Stimulated activated CD8-positive, alpha-beta memory T cell treated with anti-CD3 and anti-CD28 coated beads, Interleukin-15, amount 100 ng/mL, for 24 hours (primary cell): ENCODE measurements at places on chromosomes 5 and 9.

GRCh38 chr5:122180146-122180712, 50.9 kb downstream of the ZNF474 start:
- no peak for DNase-seq

DNA sequence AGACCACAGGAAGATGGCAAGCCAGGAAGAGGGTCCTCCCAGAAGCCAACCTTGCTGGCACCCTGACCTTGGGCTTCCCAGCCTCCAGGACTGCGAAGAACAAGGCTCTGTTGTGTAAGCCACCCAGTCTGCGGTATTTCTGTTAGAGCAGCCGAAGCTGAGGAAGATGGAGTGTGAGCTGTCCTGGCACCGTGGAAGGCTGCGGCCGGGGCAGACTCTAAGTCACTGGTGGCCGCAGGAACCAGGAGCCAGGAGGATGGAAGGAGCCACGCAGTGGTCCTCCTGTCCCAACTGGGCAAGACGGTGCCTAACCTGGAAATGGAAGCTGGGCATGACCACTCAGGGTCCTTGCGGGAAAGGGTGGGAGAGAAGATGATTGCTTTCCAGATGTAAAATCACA, 89.1 kb downstream of the ZNF354C start:
- no peak for DNase-seq

- no peak for DNase-seq
Observed at GRCh38 chr9:101585740-101586139, 9.0 kb downstream of the PPP3R2 start.

DNA sequence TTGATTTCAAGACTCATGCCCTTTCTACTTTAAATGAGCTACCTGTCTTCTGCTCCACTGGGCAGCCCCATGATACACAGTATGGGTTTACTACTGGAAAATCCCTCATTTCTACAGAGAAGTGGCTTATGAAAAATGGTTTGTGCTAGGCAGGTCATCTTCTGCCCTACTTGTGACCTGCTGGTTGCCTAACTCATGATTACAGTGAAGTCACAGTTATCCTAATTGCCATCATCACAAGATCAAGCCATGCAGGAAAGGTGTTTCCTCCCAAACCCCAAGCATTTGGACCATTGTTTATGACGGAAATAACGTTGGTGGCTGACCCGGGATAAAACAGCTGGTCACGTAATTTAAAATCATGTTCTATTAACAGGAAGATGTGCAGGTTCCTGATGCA, 330.6 kb downstream of the ACTL7B start:
- DNase-seq = no peak

DNA sequence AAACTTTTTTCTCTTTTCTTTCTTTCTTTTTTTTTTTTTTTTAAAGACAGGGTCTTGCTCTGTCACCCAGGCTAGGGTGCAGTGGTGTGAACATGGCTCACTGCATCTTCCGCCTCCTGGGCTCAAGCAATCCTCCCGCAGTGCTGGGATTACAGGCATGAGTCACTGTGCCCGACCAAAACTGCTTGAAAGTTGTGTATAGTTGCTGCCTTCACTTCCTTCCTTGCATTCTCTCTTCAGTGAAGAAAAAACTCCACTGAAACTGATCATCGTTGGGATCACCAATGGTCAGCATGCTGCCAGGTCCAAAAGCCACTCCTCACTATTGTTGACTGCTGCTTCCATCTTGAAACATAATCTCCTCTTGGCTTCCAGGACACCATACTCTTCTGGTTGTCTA, 66.6 kb upstream of the CTNNA1 start:
- DNase-seq = no peak

DNA sequence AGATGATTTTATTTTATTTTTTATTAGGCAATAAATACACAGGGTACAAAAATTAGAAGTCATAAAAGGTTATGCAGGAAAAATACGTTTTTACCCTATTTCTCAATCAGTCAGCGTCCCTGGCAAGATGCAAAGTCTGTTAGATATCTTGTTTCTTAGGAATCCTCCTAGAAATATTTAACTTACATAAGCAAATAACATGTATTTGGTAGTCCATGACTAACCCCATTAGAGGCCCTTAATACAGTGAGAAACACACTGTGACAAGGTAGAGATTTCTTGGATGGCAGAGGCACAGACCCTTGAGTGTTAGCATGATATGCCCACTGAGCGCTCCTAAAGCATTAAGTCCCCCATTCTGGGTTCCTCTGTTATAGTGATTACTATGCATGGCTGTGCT, 121.2 kb upstream of the ADAMTSL1 start:
- no peak for DNase-seq

- no peak for DNase-seq
Observed at GRCh38 chr5:1735320-1735970, 64.2 kb downstream of the MRPL36 start.

GRCh38 chr9:133948131-133948530, 44.0 kb downstream of the VAV2 start:
- no peak for DNase-seq

GRCh38 chr5:137357436-137357835, 141.7 kb downstream of the SPOCK1 start:
- no peak for DNase-seq

DNA sequence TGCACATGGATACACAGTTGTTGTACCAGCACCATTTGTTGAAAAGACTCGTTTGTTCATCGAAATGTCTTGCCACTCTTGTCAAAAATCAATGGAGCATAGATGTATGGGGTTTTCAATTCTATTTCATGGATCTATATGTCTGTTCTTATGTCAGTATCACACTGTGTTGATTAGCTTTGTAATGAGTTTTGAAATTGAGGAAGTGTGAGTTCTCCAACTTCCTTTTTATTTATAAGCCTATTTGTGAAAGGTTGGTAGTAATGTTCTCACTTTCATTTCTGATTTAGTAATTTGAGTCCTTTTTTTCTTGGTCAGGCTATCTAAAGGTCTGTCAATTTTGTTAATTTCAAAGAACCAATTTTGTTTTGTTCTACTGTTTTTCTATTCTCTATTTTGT, 26.1 kb downstream of the ZNF510 start:
- no peak for DNase-seq

DNA sequence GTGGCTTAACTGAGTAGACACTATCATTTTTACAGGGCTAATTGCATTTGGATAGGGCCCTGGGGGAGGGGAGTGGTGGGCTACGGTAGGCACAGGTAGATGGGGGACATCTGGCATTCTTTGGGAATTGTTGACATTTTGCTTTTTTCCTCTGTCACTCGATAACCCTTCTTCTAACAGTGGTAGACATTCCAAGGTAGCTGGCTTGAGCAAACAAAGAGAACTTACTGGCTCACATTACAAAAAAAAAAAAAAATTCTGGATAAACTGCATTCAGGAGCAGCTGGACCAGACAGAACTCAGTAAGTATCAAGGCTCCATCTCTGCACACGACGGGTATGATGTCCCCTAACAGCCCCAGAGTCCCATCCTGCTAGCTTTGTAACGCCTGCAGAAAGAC, 585.2 kb downstream of the ZNF608 start:
- no peak for DNase-seq

GRCh38 chr5:133496631-133497030, 115.7 kb downstream of the FSTL4 start:
- DNase-seq = no peak

- DNase-seq = no peak
Observed at GRCh38 chr9:136920069-136920468, 24.5 kb downstream of the FBXW5 start.

DNA sequence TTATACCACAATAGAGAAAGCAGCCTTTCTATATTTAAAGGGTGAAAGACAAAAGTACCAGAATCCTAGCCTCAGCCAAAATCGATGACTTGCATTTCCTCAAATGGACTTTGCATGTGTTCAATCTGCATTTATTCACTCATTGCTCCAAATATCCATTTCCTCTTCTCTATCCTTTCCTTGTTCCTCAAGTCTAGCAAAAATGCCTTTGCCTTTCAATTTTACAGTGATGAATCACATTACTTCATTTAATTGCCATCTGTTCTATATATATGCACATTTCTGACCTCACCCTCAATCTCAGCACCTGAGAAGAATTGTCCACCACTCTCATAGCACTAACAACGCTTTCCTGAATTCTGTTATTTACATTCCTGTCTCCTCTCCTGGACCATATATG, 329.5 kb downstream of the CTNND2 start:
- DNase-seq = no peak

GRCh38 chr5:148268566-148268965, at the start of gene SPINK13:
SPINK13 (plus strand) TSS chr5:148268794; CDS start chr5:148270073, 1,279 bp downstream.
- DNase-seq = no peak

DNA sequence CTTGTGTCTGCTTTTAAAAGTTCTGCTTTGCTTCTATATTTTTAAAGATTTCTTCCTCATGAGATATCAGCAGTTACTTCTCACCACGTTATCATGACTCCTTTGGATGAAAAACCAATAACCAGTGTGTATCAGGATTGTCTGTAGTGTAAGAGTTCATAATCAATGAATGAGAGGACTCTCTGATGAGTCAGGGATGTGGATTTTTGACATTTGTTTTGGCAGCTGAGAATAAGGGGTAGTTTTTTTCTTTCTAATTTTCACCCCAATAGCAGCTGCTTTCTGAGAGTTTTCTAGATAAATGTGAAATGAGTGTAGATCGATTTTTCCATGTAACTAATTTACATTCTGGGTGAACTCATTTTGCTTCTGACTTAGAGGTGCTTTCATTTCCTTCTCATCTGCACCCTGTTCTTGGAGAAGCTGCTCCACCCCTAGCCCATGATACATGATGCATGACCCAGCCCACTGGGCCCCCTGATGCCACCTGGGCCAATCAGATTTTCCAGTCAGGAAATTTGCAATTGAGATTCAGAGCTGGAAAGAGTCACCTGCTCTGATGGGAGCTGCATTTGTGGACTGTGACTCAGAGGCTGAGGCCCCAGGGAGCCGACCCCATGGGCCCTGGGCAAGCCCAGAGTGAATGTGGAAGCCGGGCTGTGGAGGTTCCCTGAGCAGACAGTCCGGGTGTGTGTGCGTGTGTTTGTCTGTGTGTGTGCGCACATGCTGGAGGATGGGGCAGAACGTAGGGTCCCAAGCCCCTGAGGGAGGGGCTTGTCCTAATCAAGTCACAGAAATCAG, 159.3 kb downstream of the RGS3 start:
- DNase-seq = no peak

- no peak for DNase-seq
Observed at GRCh38 chr5:180287404-180287803, 4.5 kb downstream of the MAPK9 start.

- no peak for DNase-seq
Observed at GRCh38 chr9:103789686-103790085, 304.4 kb upstream of the SMC2 start.

DNA sequence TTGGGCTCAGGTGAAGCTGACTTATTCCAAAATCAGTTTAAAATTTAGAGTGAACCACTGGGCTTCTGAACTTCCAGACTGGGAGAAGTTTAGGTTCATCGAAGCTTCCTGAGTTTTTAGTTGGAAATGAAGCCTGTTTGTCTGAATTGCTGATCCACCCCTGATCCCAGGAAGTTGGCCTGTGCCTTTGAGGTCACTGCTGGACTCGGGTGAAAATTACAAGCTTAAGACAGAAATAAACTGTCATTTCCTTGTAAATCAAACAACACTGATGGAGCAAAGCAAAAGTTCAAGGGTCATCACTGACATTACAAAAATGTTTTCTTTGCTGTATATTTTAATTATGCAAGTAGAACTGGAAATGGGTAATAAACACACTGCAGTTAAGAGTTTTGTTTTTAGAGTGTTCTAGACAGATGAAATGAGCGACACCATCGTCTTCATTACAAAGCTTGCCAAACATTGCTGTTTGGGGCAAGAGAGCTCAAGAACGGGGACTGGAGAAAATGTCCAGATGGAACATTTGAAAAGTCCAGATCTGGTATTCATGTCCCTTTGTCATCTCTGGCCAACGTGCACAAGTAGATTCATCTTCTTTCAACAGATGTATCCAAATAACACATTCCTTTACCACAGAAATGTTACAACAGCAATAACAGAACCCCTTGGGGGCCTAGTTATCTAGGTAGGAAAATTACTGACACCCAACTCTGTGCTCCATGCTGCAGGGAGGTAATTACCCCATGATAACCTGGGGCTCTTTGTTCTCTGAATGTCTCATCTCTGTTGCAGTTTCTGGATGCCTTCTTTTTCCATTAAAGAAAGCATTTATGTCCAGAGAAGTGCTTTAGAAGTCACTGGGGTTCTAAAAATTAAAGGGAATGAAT, 142.4 kb upstream of the ERCC6L2 start:
- DNase-seq = no peak

DNA sequence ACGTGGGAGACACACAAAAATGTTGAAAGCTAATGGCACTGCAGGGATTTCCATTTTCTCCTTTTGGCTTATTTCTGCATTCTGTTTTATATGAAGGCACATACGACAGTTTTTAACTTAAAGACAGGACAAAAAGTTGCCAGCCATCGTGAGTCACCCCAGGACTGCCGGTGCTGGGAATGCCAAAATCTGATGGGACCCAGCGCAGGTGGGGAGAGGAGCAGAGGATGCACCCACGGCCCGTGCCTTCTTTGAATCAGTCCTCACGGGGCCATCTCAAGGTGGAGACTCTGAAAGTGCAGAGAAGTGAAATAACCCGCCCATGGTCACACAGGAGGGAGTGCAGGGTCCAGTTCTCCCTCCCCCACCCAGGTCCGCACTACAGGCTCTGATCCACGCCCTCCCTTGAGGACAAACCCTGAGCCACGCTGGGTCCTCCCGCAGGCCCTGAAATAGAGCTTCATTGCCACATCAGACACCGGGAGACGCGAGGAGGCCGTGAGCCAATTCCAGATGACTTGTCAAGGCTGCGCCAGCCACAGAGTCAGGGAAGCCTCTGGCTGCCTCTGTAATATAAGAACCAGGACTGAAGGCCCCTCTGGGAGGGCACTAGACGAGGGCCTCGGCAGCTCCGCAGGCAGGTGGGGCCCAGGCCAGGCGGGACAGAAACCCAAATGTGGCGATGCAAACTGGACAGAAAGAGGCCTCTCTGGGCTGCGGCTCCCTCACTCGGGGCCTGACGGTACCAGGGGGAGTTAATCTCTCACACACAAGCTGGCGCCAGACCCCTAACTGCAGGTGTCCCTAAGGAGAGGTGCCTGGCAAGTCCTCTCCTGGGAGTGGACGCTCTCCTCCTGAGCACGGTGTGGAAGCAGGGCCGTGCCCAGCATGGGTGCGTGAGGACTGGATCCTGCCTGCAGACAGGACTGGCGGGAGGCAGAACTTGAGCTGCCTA, 22.9 kb downstream of the ADAMTS2 start:
- no peak for DNase-seq

DNA sequence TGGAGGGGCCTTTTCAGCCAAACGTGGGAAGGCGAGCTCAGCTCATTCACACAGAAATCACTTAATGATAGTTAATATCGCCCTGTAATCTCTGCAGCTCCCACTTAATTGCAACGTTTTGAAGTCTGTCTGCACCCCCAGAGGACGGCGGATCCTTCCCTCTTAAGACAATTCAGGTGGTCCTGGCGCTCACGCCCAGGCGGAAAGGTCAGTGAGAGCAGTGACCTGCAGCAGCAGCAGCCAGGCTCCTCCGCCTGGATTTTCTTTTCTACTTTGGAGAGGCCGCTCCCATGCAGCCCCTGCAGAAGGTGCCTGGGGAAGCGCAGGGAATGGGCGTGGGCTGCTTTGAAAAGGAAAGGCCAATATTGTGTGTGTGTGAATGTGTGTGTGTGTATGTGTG, 400.9 kb upstream of the IRX1 start:
- no peak for DNase-seq
